ENCODE measurements at places on chromosomes 2 and 18. TPM values are rescaled to one million over a fixed set of nuclear protein-coding genes. Genes with fewer than 3 reads are reported as not detected.

- DNase-seq = no peak
- no peaks in the 10 kb centered on the region for H3K36me3 ChIP-seq
- H3K4me1 ChIP-seq = peaks cover 14% of the 10 kb centered on the region
- no peaks in the 10 kb centered on the region for H3K27me3 ChIP-seq
These were observed 39.5 kb upstream of the GMCL1 start for GRCh38 chr2:69789772-69790600.

GRCh38 chr2:135182190-135182589 lies 130.1 kb downstream of the RAB3GAP1 start:
- DNase-seq = no peak
- H3K27me3 ChIP-seq = no peaks in the 10 kb centered on the region
- H3K27ac ChIP-seq = no peak overlapping the region
- H3K36me3 ChIP-seq = no peaks in the 10 kb centered on the region

DNA sequence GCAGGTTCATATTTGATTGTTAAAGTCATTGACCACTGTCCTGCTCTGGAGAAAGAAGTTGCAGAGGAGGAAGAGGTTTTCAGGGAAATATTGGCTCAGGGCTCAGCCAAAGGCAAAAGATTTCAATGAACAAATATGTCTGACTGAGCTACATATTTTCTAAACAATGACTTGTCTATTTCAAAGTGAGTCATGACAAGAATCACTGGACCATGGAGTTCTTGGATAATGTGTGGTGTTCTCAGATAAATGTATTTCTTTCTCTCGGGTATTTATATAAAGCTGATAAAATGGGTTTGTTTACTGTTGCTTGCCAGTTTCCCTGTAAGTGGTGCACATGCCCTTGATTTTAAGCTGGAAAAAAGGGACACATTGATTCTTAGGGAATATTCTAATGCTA lies 34.3 kb upstream of the RMP24 start:
- H3K4me3 ChIP-seq = no peak overlapping the region
- no peaks in the 10 kb centered on the region for H3K4me1 ChIP-seq
- DNase-seq = no peak
- H3K27me3 ChIP-seq = no peaks in the 10 kb centered on the region

Gene MYO5B
- 0.21 TPM for total RNA-seq

DNA sequence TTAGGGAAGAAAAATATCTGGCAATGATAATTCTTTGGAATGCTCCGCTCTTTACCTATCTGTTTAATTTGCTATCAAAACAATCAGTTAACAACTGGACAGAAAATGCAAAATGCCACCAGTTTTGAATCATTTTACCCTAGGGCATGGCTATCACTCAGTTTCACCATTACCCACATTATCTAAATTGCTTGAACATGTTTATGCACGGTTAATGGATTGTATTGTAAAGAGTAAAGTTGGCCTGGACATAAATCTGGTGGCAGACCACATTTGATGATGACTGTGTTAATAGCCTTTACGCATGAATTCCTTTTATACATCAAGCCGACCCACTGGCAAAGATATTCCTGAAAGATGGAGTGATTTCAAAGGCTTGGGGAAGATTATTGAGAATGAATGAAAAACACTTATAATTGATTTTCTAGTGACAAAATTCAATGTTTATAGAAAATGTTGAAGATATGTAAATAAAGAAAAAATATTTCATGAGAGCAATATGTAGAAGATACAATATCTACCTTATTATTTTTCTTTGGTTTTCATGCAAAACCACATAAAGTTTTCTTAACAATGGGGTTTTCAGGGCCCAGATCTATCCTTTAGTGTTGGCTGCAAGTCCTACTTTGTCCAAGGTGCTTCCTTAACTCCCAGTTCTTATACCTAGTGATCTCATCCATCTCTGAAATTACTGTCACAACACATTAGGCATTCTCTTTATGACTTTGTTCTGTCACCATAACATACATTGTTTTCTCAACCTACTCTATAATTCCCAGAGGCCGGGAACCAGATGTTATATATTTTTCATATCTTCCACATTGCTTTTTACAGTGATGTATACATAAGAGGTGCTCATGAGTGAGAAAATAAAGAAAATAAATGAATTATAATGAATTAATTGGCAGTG lies 265.1 kb downstream of the RIT2 start:
- no peaks in the 10 kb centered on the region for H3K4me1 ChIP-seq
- H3K27ac ChIP-seq = no peak overlapping the region
- H3K36me3 ChIP-seq = no peaks in the 10 kb centered on the region
- no peaks in the 10 kb centered on the region for H3K27me3 ChIP-seq

GRCh38 chr2:109351164-109351756 lies 222.3 kb downstream of the SH3RF3 start:
- peak overlapping the region; percentile 76 for H3K27ac ChIP-seq
- peak; percentile 90 for DNase-seq
- no peak overlapping the region for H3K4me3 ChIP-seq
- H3K27me3 ChIP-seq = no peaks in the 10 kb centered on the region
- H3K36me3 ChIP-seq = no peaks in the 10 kb centered on the region

Gene KIAA1328
- total RNA-seq = 8.4 TPM

DNA sequence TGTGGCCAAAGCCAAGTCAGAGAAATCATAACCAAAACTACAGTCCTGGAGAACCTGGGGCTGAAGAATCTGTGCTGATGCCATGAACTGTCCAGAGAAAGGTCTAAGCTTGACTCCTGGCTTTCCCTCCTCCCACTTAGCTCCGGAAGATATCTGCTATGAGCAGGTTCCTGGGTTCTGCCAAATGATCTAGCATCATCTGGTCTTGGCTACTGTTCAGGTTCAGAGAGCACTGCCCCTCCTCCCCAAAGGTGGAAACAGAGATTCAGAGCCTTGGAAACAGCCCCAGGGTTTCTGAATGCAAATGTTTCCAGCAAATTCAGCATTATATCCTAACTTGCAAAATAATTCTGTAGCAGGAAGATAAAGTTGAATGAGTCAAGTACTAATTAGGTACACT lies 219.2 kb upstream of the SP5 start:
- no peaks in the 10 kb centered on the region for H3K27me3 ChIP-seq
- H3K36me3 ChIP-seq = no peaks in the 10 kb centered on the region
- H3K27ac ChIP-seq = no peak overlapping the region
- DNase-seq = no peak
- no peaks in the 10 kb centered on the region for H3K4me1 ChIP-seq

- H3K27me3 ChIP-seq = no peaks in the 10 kb centered on the region
- peaks cover 26% of the 10 kb centered on the region for H3K4me1 ChIP-seq
- H3K4me3 ChIP-seq = peak within 1 kb of the TSS; percentile 70
- H3K36me3 ChIP-seq = no peaks in the 10 kb centered on the region
These were observed at the start of gene DYSF for GRCh38 chr2:71453404-71454220. Gene DYSF (plus strand): TSS chr2:71453561.

DNA sequence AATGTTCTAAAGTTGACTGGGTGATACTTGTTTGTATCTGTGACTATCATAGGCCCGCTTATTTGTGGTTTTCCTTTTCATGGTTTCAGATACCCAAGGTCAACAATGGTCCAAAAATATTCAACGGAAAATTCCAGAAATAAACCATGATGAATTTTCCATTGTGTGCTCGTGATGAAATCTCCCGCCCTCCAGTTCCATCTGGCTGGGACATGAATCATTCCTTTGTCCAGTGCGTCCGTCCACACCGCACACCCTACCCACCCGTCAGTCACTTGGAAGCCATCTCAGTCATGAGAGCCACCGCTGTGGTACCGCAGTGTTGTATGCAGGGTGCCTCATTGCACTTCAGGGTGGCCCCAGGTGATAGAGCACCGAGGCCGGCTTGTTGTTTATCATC lies 268.2 kb upstream of the PXDN start:
- DNase-seq = peak; percentile 71
- H3K4me1 ChIP-seq = no peaks in the 10 kb centered on the region
- H3K4me3 ChIP-seq = no peak overlapping the region
- H3K27ac ChIP-seq = no peak overlapping the region

- H3K4me1 ChIP-seq = no peaks in the 10 kb centered on the region
- no peaks in the 10 kb centered on the region for H3K36me3 ChIP-seq
- H3K27me3 ChIP-seq = no peaks in the 10 kb centered on the region
These were observed 105.6 kb upstream of the CCDC150 start for GRCh38 chr2:196533772-196534397.

DNA sequence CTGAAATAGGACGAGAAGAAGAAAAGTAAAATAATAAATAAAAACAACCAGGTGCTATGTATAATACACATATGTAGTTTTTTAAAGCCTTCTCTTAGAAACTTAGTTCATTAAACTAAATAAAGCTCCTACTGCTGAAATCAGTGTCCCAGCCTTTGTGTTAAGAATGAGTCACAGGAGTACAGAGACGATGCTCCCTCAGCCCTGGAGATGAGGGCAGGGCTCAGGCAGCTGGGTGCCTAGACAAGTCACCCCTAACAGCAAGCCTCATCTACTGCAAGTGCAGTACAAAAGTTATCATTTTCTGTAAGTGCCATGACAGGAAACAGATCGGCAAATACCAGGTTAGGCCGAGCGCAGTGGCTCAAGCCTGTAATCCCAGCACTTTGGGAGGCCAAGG lies 18.2 kb downstream of the KIDINS220 start:
- no peak overlapping the region for H3K4me3 ChIP-seq
- no peaks in the 10 kb centered on the region for H3K4me1 ChIP-seq
- no peaks in the 10 kb centered on the region for H3K27me3 ChIP-seq
- peak overlapping the region; percentile 88 for H3K27ac ChIP-seq
- DNase-seq = no peak

- DNase-seq = no peak
- H3K4me3 ChIP-seq = no peak overlapping the region
- no peaks in the 10 kb centered on the region for H3K4me1 ChIP-seq
- H3K27me3 ChIP-seq = no peaks in the 10 kb centered on the region
These were observed 40.5 kb upstream of the REL start for GRCh38 chr2:60840880-60841279.

DNA sequence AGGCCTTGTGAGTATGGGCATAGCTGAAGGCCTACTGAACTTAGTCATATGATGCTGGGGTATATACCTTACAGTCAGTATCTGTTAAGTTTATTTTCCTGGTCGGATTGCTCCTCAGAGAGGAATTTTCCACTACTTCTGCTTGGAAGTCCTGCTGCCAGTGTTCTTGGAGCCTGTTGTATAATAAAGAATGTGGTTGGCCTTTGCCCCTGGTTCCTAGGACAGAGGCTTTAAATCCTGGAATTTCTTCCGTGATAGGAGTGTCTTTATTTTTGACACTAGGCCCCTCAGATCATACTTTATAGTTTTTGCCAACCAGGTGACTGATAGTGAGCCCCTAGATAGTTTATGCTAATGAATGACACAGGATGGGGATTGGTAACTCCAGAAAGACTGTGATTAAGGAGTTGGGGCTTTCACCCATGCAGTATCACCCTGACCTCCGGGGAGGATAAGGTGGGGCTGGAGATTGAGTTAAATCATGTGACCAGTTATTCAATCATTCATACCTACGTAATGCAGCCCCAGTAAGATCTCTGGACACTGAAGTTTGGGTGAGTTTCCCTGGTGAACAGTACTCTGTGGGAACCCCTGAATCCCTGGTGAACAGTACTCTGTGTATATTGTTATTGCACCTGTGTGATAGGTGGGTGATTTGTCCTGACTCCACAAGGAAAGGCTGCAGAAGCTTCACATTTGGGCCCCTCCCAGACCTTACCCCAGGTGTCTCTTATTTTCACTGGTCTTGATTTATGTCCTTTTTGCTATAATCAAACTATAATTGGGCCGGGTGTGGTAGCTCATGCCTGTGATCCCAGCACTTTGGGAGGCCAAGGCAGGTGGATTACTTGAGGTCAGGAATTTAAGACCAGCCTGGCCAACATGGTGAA lies 56.9 kb downstream of the COMMD1 start:
- no peaks in the 10 kb centered on the region for H3K4me1 ChIP-seq
- peak overlapping the region; percentile 34 for H3K27ac ChIP-seq
- no peak for DNase-seq
- H3K4me3 ChIP-seq = no peak overlapping the region
- no peaks in the 10 kb centered on the region for H3K36me3 ChIP-seq

GRCh38 chr2:239500574-239501550 lies 100.0 kb upstream of the HDAC4 start:
- no peaks in the 10 kb centered on the region for H3K27me3 ChIP-seq
- H3K27ac ChIP-seq = no peak overlapping the region
- DNase-seq = no peak
- H3K4me1 ChIP-seq = peaks cover 16% of the 10 kb centered on the region
- H3K36me3 ChIP-seq = no peaks in the 10 kb centered on the region

- H3K36me3 ChIP-seq = peaks cover 20% of the 10 kb centered on the region
- H3K27ac ChIP-seq = no peak overlapping the region
- no peaks in the 10 kb centered on the region for H3K27me3 ChIP-seq
- H3K4me3 ChIP-seq = no peak overlapping the region
- no peaks in the 10 kb centered on the region for H3K4me1 ChIP-seq
These were observed 121.3 kb upstream of the RNU4ATAC start for GRCh38 chr2:121409388-121409787.

Gene PRLH
- not detected for total RNA-seq

Gene GPD2
- 20.0 TPM for total RNA-seq

DNA sequence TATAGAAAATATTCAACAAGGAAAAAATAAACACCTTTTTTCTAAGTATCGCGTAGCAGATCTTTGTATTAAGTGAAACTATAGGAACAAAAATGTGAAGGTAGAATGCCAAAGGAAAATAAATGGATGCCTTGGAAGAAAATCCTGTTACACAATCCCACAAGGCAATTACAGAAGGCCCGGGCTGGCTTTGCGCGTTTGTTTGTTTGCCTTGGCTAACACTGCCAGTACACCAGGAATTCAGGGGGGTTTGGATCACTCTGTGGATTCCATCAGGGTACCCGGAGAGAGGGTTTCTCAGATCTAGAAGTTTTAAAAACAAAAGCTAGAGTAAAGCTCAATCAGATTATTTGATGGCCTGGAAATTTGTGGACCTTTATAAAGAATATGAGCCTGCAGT lies 478.3 kb downstream of the FBXO15 start:
- no peak overlapping the region for H3K4me3 ChIP-seq
- no peaks in the 10 kb centered on the region for H3K4me1 ChIP-seq
- no peaks in the 10 kb centered on the region for H3K36me3 ChIP-seq
- H3K27ac ChIP-seq = no peak overlapping the region

Gene TUBA3E
- total RNA-seq = not detected

DNA sequence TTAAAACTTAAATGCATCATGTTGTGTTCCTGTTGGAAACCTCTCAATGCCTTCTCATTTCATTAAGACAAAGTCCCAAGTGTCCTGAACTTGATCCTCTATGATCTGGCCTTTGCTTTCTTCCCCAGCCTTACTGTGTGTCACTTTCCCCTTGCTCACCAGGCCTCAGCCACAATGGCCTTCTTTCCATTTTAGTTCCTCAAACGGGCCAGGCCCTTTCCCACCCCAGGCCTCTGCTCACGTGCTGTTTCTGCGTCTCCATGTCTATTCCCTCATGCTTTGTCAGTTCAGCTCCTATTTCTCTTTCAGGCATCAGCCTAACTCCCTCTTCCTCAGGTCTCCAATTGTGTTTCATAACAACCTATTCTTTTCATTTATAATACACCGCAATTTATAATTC lies 19.5 kb downstream of the CXCR4 start:
- H3K27ac ChIP-seq = no peak overlapping the region
- H3K4me3 ChIP-seq = no peak overlapping the region
- no peak for DNase-seq
- H3K27me3 ChIP-seq = no peaks in the 10 kb centered on the region

Gene ANKRD30B
- not detected for total RNA-seq

- peak overlapping the region; percentile 97 for H3K27ac ChIP-seq
- DNase-seq = no peak
- no peaks in the 10 kb centered on the region for H3K36me3 ChIP-seq
- H3K27me3 ChIP-seq = no peaks in the 10 kb centered on the region
- peaks cover 24% of the 10 kb centered on the region for H3K4me1 ChIP-seq
These were observed 2.6 kb downstream of the BAZ2B start for GRCh38 chr2:159613651-159614285.

- H3K27ac ChIP-seq = no peak overlapping the region
- DNase-seq = no peak
- H3K4me1 ChIP-seq = no peaks in the 10 kb centered on the region
- H3K4me3 ChIP-seq = no peak overlapping the region
These were observed 1631.7 kb downstream of the DPP10 start for GRCh38 chr2:116074161-116074560.

Data from ascending aorta (tissue), 2 donors.